Fibroblast of the aortic adventitia (primary cell): ENCODE measurements at places on chromosomes 11 and 22.

DNA sequence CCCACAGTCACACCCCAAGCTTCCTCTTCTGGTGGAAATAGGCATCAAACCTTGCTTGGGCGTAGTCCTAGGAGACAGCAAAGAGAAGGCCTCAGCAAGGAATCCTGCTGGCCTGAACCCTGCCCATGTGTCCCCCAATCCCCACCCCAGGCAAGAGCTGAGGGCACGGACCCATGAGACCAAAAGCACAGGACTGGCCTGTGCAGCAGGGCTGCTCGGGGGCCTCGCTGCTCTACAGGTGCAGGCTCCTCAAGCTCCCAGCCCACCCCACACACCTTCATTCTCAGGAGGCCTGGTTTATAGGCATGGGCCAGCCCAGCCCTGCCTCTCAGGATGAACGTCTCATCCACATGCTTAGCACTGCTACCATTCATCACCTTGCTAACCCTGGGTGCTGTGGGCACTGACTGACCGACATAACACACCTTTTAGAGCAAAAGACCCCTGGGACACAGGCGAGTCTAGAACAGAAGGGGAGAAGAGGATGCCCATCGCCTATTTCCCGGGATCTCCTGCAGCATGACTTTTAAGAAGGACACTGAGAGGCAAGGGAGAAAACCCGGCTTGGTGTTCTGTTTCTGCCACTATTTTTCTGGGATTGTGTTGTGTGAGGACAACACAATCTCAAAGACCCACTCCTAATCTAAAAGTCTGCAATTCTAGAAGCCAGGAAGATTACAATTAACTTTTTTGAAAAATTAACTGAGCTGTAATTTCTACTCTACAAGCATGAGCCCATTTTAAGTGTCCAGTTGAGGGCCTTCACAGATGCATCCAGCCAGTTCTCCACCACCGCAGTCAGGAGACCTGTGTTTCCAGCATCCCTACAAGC lies 15.4 kb downstream of the TCIRG1 start:
- DNase-seq: no peak

- DNase-seq: no peak
Measured at GRCh38 chr22:26549902-26550497, 37.7 kb upstream of the TFIP11 start.

DNA sequence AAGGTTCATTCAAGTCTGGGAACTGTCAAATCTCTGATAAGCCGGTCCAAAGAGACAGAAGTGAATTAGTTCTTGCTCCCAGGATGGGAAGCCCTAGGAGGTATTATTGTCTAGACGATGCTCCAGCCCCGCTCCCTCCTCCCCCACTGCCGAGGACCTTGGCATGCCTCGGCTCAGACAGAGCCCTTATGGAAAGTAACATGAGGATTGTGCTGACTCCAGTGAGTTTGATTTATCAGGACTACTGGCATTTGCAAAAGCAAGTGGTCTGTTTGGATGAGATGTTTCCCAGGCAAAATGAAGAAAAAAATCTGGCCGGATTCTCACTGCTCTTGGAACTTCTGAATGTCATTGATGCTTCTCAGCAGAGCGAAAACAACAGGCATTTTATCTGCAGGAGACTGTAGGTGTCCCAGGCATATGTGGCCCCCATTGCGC lies 341.0 kb downstream of the ETS1 start:
- peak; percentile 74 for DNase-seq

DNA sequence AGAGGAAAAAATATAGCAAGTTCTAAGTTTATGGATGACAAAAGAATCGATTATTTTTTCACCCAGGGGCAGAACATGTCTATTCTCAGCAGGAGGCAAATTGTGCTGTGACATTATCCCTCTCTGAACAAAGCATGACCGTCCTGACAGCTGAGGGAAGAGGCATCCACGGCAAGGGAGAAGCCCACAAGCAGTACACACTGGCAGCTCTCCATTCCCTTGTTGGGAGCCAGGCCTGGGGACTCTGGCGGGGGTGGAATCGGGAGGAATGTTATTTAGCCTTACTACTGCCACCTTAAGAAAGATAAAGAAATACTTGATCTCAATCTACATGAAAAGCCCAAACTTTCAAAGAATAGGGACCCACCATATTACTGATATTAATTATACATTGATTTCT lies 3.4 kb downstream of the KIRREL3 start:
- no peak for DNase-seq

GRCh38 chr22:36467946-36468345 lies 13.5 kb downstream of the TXN2 start:
- DNase-seq: peak; percentile 91
